ENCODE measurements at places on chromosomes 3 and 15. TPM values are rescaled to one million over a fixed set of nuclear protein-coding genes. Genes with fewer than 3 reads are reported as not detected.

DNA sequence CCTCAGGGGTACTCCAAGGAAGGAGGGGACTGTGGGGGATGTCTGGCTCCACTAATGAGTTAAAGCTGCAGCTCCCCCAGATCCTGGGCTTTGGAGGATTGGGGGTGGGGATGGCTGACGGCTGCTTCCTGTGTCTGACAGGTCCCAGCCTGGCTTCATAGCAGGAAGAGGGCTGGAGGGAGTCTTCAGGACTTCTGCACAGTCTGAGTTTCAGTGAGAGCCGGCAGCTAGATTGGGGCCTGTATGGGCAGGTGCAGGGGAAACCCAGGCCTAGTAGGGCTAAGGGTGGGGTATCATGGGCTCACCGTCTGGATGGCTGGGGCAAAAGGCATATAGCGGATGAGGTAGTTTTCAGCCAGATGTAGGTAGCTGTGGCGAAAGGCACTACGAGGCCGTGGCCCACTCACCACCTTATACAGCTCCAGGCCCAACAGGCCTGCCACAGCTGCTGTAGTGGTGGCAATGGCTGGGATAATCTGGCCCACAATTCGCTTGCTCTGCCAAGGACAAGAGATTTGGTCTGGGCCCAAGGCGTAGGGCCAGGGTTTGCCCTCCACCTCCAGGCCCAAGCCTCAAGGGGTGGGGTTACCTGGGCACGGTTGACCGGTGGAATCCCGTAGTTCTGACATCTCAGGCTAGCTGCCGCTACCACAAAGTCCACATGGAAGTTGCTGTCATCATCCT, 4.5 kb downstream of the INKA1 start:
- DNase-seq = no peak

DNA sequence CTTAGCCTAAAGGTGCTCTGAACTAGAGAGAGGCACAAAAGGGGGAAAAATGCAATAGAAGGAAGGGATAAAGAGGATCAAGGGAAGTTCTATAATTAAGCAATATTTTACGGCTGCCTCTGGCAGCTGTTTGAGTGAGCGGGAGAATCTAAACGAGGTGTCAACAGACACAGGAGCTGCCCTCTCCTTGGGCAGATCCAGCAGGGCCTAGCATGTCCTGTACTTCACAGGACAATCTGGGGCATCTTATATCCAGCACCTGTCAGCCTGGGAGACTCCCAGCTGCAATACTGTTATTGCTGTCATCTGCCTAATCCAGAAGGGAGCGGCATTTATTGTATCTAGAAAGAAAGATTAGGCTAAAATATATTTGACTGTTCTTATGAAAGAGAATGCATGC, 68.9 kb downstream of the WWTR1 start:
- DNase-seq = no peak

DNA sequence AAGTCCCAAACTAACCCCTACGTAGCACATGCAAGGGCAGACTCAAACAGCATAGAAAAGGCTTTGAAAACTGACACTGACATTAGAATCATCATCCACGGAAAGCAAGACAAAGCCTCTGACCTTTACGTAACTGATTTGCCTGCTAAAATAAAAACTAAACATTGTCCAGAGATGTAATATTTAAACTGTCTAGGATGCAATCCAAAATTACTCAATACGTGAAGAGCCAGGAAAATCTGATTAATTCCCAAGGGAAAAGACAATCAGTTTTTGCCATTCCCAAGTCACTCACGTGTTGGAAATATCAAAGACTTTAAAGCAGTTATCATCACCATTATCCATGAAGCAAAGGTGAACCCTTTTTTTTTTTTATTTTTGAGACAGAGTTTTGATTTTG, 13.3 kb upstream of the IQCF1 start:
- no peak for DNase-seq

- no peak for DNase-seq
Observed at GRCh38 chr3:71313844-71314243, 269.7 kb downstream of the FOXP1 start.

GRCh38 chr15:68214838-68215254, 9.7 kb upstream of the CALML4 start:
- peak; percentile 12 for DNase-seq

DNA sequence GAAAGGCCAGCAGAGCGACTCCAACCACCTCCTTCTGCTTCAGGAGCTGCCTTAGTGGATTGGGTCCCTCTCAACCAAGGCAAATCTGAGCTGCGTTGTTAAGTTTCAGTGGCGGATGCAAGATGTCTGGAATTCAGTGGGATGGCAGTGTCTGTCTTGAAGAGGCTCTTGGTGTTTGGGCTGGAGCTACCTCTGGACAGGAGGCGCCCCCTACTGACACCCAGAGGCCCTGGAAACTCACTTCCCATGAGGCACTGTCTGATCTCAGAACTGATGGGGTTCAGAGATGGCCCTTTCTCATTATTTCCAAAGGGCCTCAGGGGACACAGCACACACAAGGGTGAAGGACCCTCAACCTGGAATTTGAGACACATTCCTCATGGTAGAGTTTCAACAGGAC, 6.0 kb upstream of the SLC28A1 start:
- DNase-seq = no peak

DNA sequence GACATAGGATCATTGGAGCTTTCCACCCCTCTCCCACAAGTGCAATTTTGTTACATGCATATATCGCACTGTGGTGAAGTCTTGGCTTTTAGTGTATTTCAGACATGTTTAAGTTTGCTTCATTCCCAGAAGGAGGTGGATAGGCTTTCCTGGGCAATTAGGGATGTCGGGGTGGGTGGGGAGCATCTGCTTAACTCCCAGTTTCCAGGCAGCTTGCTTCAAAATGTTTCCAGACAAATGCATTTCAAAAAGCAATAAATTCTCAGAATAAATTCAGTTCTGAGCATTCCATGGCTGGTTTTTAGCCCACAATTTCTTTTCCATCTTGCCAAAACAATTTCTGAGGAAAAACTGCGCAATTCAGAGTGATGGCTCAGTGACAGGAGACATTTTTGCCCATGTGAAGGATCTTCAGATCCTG, 227.7 kb upstream of the ZPLD1 start:
- DNase-seq = no peak

GRCh38 chr3:40019376-40019775, 210.0 kb downstream of the MYRIP start:
- no peak for DNase-seq

DNA sequence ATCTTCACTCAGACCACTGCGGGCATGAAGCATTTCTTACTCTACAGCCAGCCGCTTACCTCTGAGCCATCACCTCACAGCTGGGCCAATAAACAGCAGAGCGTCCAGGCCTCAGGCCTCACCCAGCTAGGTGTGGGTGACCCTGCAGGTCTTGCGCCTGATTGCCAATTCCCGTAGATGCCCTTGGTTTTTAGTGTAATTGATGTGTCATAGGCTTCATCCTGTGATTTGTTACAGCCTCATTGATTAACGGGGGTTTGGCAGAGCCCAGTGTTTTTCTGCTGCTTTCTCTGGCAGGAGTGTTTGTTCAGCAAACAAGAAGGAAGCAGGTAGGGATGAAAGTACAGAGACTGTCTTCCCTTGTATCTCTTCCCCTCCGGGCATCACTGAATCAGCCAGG, 49.6 kb upstream of the BNIP2 start:
- DNase-seq = no peak

- no peak for DNase-seq
Observed at GRCh38 chr15:92043283-92043682, 189.8 kb downstream of the SLCO3A1 start.

DNA sequence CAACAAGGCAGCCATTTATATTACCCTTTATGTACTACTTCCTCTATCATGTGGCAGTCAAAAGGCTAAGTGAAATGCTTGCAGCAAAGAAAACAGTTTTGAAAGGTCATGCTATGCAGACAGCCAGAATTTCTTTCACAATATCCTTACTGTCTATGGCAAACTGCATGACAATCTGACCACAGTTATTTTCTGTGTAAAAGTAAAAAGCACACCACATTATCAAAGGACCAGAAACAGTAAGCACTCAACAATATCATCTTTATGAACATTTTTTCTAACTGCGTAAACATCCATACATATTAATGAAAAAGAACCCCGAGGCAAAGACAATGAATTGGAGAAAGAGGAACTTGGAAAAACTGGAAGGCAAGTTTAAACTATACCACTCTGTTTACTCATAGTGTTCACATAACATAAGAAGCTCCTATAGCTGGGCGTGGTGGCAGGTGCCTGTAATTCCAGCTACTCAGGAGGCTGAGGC, 47.9 kb downstream of the PIK3CB start:
- no peak for DNase-seq

- no peak for DNase-seq
Observed at GRCh38 chr15:74528876-74529275, 12.1 kb upstream of the ARID3B start.

DNA sequence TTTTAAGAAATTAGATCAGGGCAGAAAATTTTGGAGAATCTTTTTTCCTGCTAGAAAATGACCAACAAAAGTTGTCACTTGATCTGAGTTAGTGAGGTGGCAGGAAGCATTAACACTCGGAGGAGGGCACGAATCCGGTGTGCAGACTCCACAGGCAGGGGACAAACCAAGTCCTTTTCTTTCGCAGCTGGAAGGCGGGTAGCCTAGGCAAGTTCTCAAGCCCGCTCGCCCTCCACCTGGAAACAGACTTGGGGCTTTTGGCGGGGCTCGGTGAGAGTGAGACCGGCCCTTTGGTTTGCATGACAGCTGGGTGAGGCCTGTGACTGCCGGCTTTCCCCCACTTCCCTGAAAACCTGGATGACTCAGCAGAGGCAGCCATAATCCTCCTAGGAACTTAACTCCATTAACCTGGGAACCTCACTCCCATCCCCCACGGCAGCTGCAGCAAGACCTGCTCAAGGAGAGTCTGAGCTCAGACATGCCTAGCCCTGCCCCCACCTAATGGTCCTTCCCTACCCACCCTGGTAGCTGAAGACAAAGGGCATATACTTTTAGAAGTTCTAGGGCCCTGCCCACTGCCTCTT, 134.8 kb downstream of the MFSD1 start:
- DNase-seq = no peak

GRCh38 chr3:140845882-140846281, 95.8 kb upstream of the SLC25A36 start:
- no peak for DNase-seq

GRCh38 chr3:197394464-197395321, 96.3 kb upstream of the DLG1 start:
- peak; percentile 81 for DNase-seq

DNA sequence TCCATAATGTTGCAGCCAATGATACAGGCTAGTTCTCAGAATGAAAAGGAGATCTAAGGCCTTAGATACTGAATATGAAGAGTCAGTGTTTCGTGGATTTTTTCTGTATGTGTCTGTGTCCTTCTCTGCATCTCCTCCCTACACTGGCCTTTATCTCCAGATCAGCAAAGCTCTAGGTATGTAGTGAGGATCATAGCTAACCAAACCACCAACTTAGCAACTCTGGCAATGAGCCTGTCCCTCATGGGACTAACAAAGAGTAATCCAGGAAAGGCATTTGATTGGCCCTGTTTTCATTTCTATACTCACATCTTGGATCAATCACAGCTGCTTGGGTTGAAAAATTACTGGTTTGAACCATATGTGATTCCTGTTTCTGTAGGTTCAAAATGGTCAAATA, 18.6 kb upstream of the CNTN3 start:
- no peak for DNase-seq

- DNase-seq = no peak
Observed at GRCh38 chr3:160686955-160687535, 10.1 kb downstream of the ARL14 start.

GRCh38 chr3:43043793-43044192, 62.1 kb downstream of the POMGNT2 start:
- peak; percentile 24 for DNase-seq

- no peak for DNase-seq
Observed at GRCh38 chr3:137641879-137642704, 122.0 kb upstream of the SOX14 start.

GRCh38 chr15:63918901-63919348, 85.2 kb upstream of the HERC1 start:
- DNase-seq = no peak

DNA sequence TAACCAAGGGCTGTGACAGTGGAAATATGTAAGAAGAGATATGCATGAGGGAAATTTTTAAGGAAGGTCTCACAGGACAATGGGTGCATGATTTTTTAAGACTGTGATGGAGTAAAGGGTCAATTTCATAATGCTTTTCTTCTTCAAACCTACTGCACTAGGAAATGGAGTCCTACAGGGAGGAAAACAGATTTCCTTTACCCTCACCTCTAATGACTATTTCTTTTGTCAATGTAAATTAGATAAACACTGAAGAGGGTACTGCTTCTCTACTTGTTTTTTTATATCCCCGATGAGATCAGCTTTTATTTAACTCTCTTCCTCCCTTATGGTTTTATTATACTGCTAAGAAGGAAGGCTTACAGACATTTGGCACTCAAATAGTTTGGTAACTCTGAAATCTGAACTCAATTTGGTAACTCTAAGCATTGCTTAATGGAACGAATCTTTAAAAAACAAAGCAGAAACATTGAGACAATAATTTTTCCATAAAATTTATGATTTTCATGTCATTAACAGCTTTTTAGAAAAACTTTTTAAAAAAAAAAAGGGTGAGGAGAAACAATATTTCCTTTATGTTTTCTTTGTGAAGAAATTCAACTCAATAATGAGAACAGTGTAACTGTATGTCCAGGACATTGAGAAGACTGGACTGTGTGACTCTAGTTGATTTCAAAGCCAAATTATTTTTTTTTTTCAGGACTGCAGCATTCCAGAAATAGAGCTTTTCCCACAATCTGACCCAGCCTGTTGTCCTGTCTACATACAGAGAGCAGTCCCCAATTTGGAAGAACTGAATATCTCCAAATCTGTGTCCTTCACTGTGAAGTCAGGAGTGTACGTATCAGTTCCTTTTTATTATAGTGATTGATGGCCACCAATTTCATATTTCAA, 64.4 kb downstream of the CRYBG3 start:
- DNase-seq = no peak

GRCh38 chr3:5013021-5013906, 34.0 kb downstream of the BHLHE40 start:
- no peak for DNase-seq

DNA sequence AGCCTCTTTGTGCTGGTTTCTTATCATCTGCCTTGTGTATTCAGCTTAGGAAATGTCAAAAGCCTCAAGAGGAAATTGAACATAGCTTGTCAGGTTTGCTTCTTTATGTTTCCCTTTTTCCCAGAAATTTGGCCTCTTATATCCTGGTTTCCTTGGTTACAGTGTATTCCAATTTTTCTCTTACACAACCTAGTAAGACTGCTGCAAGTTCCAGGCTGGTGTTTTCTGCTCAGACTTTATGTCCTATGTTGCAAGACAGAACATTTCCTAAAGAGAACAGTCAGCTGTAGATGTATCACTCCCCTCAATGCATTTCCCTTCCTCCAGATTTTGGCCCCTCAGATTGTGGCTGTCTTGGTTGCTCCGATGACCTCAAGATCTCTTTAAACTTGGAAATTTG, 102.5 kb downstream of the SH3GL3 start:
- no peak for DNase-seq

Gene CCDC54
- total RNA-seq = not detected

Gene HMCES
- 32.9 TPM for total RNA-seq

Gene IMPG2
- total RNA-seq = 0.38 TPM

Gene IGF2BP2
- 18.5 TPM for total RNA-seq

Gene MAP2K5
- total RNA-seq = 28.2 TPM

Gene FSD2
- total RNA-seq = 48.7 TPM

Measured in cardiac septum (tissue), 1 donor.